Astrocyte of the hippocampus (primary cell): ENCODE measurements at places on chromosomes 11 and 22.
A peak's percentile ranks its signal among the peaks of the same experiment; 100 is the strongest.

GRCh38 chr22:20080776-20081654, 974 bp downstream of the DGCR8 start:
- DNase-seq = peak; percentile 80

DNA sequence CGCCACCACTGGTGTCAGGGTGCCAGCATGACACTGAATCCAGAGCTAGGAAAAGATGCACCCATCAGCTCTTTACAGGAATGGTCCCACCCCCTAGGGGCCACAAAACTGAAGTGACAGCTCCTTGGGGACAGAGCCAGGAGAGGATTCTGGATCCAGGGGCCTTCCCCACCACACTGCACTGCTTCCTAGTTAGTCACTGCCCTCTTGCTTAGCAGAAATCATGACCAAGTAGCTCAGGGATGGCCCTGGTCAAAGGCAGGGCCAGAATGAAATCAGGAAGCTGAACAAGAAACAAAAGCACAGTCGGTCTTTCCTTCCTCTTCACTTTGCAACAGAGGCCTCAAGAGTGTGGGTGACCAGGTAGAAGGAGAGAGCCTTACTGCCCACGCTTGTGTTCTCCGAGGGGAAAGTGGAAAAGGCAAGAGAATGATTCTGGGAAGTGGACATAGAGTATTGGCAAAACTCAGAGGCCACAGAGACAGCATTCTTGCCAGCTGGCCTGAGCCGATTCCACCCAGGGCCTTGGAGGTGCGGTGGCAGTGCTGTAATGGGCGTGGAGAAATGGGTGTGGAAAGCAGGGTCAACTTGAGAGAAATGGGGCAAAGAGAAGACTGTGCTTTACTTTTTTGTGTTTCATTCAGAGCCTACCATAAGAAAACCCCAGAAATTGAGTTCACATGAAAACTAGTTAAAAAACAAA, 39.8 kb downstream of the KCNJ1 start:
- DNase-seq = no peak

- DNase-seq = no peak
Measured at GRCh38 chr11:83118814-83119213, 38.1 kb upstream of the PCF11 start.

GRCh38 chr11:127567237-127567932, 566.8 kb upstream of the KIRREL3 start:
- peak; percentile 8 for DNase-seq

DNA sequence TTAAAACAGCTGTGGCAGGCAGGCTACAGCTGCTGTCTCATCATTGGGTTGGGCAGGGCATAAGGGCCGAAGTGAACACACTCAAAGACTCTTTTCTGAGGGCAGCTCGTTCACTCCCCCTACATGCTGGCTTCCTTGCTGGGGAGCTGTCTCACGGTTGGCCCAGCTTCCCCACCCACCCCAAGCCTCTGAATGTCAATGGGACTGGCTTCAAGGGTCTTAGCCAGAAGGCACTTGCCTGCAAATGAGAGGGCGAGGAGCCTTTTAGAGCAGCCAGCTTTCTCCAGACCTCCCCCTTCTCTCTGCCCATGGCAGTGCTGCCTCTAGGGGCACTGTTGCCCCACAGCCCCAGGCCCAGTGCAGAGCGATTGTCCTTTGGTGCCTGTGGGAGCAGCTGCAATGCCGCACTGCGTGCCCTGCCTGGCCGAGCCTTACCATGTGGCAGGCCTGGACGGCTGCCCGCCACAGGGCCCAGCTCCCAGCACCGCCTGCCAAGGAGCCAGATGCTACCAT, 94.7 kb upstream of the RASSF10 start:
- peak; percentile 89 for DNase-seq

- no peak for DNase-seq
Measured at GRCh38 chr22:19464546-19464945, 14.4 kb downstream of the UFD1 start.

DNA sequence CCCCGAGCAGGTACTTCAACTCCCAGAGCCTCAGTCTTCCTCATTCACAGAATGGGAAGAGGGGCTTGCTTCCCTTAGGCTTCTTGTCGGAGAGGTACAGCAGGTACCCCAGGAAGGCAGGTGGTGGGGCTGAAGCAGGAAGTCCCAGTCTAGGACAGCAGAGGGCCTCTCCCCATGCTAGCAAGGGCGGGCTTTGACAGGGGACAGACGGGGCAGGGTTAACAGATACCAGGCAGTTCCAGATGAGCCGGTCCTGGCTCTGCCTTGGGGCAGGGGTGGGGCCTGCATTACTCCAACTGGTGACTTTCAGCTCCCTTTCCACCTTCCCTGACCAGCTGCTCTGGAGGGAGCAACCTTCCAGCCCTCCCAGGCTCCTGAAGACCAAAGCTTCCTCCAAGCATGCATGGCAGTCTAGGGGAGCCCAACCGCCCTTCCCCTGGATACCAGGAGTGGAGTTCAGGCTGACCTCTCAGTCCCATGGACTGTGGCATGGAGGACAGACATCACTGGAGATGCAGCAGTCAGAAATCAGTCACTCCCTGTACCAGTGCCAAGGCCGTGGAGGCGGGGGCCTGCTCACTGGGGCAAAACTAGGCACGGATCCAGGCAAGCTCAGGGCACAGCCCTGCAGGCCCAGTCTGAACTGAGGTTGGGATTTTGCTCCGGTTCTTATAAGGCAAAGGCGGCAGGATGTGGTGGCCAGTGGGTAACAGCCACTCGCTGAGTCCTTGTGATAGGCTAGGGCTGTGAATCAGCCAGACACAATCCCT, 60.5 kb downstream of the NAT10 start:
- DNase-seq = no peak

GRCh38 chr22:41247703-41248102, 7.0 kb upstream of the CHADL start:
- DNase-seq = no peak

DNA sequence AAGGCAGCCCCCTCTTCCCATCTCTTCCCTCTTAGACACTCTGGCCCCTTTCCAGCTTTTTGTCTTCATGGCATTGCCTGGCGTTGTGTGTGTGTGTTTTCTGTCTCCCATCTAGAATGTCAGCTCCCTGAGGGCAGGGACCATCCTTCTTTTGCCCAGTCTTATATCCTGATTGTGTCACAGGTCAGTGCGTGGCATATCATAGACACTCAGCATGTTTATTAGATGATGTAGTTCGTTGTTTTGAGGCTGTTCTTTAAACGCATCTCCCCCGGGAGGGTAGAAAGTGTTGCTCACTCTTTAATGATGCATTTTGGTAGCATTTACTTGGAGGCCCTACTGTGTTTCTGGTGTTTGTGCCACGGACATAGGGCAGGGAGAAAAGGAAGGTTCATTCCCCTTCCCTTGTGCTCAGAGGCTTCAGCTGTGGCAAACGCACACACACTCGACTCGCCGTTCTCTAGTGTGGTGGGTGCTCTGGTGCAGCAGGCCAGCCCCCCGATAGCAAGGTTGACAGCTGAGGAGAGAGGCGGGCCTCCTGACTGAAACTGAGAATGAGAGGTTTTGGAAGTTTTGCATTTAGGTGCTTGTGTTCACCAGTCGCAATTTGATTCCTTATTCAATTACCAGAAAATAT, 60.2 kb downstream of the TNRC6B start:
- no peak for DNase-seq

GRCh38 chr22:43197271-43197941, 10.5 kb upstream of the TTLL12 start:
- peak; percentile 72 for DNase-seq

GRCh38 chr11:107655602-107656001, 56.3 kb downstream of the SLN start:
- no peak for DNase-seq

DNA sequence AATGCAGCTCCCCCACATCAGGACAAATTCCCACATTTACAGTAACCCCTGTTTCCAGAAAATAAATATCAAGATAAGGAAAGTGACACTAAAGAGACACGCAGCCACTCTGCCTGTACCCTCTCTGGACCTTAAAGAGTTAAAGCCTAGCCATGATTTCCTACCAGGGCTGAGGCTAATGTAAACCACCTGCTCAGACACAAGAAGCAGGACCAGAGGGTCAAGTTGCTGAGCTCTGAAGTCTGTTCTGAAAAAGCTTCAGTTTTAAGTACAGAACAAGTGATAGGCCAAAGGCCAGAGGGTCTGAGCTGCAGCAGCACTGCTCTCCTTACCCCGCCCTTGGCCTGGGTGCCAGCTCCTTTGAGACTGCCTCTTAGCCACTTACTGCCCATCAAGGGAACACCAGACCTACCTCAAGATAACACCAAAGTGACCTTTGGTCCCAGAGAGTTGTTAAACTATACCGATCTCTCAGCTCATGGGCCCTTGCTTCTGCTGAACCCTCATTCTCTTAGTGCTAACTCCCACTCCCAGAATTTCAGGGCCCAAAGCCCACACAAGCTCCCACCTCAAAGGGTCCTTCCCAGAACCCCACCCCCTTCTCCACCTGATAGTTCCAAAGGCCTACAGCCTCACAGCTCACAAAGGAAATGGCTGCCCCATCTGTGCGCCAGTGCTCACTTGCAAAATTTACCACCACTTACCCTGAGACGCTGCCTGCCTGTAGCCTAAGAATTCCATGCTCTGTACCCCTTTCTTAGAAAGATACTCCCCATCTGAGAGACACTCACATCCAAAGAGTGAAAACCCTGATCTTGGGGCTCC, 40.5 kb downstream of the IL18BP start:
- peak; percentile 14 for DNase-seq

- no peak for DNase-seq
Measured at GRCh38 chr11:58776891-58777710, 45.4 kb upstream of the GLYAT start.

- DNase-seq = no peak
Measured at GRCh38 chr11:37630866-37631265, 1032.8 kb upstream of the RAG2 start.

DNA sequence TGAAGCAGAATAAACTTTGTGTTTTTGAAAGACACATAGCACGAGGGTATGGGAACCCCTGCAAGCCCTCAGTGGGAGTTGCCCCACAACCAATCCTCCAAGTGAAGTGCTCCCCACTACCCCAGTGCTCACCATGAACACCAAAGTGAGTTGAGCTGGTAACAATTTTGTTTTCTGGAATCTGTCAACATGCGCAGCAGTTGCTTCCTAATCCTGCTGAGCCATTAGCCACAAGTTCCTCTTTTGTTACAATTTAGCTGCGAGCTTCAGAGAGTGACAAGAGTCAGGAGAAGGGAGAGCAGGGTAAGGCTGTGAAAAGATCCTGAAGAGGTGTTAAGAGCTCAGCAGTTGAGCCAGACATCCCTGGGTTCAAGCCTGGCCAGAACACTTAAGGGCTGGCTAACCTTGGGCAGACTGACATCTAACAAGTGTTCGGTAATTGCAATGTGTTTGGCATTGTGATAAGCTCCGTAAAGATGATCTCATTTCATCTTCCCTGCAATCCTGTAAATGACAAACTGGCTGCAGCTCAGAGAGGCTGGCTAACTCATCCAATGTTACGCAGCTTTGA, 24.1 kb upstream of the ASPHD2 start:
- DNase-seq = no peak

GRCh38 chr22:40782521-40782920, 36.6 kb downstream of the SLC25A17 start:
- no peak for DNase-seq
